Fibroblast of the aortic adventitia (primary cell): ENCODE measurements at places on chromosomes 4 and X. TPM values are rescaled to one million over a fixed set of nuclear protein-coding genes. Genes with fewer than 3 reads are reported as not detected.

NUDT10 gene
- total RNA-seq = 0.63 and 2.0 TPM in 2 replicates

SATL1 gene
- total RNA-seq = not detected in 2 replicates

GLRB gene
- 3.0 and 7.8 TPM in 2 replicates for total RNA-seq

GAGE2A gene
- total RNA-seq = not detected in 2 replicates

HSFX1 gene
- total RNA-seq = 0.45 TPM in 1 of 2 replicates, not detected in the other

SLC6A14 gene
- not detected in 2 replicates for total RNA-seq

MXD4 gene
- total RNA-seq = 43.5 and 73.5 TPM in 2 replicates

SCRG1 gene
- 0.49 and 0.99 TPM in 2 replicates for total RNA-seq

CDK16 gene
- 25.3 and 91.6 TPM in 2 replicates for total RNA-seq

- DNase-seq = peak; percentile 34
These were observed 580.4 kb downstream of the ANKRD50 start for GRCh38 chr4:124132161-124132560.

GRCh38 chrX:45524296-45524695 is 323.6 kb upstream of the DIPK2B start:
- peak; percentile 74 for DNase-seq

DNA sequence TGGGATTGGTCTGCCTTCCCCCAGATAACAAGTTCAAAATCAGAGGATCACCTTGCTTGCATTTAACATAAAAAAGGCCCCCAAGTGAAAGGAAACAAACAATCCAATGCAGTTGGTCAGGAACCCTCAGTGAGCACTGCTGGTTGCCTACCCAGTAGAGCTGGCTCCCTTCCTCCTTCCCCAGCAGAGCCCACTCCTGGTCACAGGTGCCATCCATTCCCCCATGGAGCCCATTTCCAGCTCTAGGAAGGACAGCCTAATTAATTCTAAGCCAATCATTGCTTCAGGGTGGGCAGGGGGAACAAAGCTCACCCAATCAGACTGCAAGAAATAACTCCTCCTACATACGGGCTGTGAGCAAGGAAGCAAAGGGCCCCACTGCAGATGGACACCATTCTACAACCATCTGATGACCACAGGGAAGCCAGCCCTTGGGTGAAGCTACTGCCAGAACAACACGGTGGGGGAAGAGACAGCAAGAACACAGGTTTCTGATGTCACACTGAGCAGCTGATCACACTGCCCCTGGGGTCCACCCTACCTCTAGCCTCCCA is 86.5 kb downstream of the SH3KBP1 start:
- no peak for DNase-seq

DNA sequence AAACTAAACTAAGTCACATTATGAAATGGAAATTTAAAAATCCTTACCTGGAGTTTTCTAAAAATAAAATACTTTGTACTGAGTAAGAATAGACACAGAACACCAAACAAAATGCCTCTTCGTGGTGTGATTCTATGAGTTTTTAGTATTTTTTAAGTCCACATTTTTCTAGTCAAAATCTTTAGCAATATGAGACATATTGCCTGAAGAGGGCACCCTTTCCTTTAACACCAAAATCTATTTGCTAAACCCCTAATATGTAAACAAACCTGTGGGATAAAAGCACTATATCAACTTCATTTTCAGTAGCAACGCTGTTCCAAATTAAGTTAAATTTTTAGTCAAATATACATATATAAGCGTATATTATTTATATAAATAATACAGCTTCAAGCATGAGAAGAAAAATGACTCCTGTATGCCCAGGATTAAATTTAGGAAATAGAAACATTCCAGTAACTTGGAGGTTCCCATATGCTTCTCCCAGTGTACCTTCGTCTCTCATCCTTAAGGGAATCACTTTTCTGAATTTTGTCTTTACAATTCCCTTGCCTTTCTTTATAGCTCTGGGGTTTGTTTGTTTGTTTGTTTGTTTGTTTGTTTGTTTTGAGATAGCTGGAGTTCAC is 23.0 kb upstream of the PGM2 start:
- peak; percentile 80 for DNase-seq

GRCh38 chr4:13706120-13706519 is 78.6 kb upstream of the BOD1L1 start:
- peak; percentile 32 for DNase-seq

DNA sequence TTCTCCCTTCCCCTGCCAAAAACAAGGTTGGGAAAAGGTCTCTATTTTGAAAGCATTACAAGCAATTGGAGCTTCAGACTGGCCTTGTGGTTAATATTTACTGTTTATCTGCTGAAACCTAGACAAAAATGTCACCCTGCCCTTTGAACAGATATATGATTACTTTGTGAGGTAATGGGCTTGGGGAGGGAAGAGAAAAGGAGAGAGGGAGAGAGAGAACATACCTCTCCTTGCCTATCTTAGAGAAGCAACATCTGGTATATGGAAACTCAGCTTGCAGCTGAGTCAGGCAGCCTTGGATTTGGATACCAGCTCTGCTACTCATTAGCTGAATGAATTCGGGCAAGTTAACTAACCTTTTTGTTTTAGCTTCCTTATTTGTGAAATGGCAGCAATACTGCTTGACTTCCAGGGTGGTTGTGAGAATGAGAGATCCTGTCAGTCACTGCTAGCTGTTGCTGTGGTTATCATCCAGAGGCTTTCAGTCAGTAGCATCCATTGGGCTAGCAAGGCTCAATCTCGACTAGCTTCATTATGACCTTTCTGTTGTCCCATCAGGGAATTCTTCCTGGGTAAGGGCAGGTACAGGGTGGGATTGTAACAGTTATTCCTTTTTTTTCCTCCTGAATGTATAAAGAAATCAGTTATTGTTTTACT is 41.1 kb downstream of the ZFX start:
- DNase-seq = peak; percentile 56

DNA sequence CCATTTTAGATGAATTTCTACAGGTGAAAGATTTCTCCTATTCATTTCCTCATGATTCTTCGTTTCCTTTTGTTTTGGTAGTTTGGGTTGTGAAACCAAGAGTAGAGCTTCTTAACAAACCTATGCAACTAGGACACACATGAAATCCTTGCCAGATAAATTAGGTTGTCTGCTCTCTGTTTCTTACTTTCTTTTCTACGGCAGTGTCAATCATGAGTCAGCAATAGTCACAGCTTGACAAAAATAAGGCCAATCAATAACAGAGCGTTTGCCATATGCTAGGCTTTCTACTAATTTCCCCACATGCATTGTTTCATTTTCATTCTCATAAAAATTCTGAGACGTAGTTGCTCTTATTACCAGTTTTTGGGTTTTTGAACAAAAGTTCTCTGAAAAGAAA is 20.3 kb downstream of the CLRN2 start:
- DNase-seq = no peak

GRCh38 chrX:10064736-10065135 is 92.0 kb upstream of the CLCN4 start:
- DNase-seq = no peak

DNA sequence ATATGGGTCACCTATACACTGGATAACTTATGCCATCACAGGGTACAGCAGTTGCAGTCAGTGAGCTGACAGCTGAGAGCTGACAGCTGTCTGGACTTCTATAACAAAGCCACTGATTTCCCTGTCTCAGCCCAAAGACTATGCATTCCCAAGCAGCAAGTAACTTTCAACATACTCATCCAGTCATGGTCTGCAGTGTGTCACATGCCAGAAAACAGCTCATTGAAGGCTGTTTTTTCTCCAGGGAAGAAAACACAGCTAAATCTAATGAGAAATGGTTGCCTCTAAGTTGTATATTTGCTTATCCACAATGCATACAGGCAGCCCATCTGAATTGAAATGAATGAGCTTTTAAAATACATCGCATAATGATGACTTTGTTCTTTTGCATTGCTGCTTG is 6.3 kb downstream of the KIAA1210 start:
- peak; percentile 12 for DNase-seq

- no peak for DNase-seq
These were observed 75.4 kb downstream of the LIMCH1 start for GRCh38 chr4:41613386-41613785.

DNA sequence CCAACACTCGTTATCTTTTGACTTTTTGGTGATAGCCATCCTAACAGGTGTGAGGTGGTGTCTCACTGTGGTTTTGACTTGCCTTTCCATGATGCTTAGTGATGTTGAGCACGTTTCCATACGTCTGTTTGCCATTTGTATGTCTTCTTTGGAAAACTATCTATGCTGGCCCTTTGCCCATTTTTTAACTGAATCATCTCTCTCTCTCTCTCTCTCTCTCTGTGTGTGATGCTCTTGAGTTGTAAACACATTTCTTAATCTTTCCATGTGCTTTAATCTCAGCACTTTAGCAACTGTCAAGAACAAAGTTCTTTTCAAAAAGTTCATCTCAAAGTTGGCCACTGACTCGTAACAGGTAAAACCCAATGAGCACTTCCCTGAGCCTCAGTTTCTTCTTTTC is 10.5 kb downstream of the SORBS2 start:
- no peak for DNase-seq

DNA sequence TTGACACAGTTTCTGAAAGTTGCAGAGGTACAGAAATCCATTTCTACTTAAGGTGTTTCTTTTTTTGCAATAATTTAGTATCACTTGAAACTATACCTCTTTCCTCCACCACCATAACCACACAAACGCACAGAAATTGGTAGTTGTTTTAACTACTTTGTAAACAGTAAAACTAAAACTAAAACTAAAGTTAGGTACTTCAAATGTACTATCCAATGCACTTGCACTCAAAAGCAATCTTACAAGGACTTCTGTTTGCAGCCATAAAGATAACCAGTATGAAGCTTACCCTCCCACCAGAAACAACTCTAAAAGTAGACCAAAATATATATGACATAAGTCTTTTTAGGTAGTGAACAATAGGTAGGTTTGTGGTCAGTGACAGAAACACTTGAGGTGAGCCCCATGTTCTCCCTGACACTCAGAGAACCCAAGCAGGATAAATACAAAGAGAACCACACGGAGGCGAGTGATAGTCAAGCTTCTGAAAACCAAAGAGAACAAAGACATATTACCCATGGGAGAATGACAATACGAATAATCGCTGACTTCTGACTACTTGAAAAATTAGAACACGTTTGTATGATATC is 72.2 kb upstream of the VBP1 start:
- DNase-seq = no peak

GRCh38 chr4:10456595-10457254 is 501 bp downstream of the ZNF518B start:
- DNase-seq = peak; percentile 56

DNA sequence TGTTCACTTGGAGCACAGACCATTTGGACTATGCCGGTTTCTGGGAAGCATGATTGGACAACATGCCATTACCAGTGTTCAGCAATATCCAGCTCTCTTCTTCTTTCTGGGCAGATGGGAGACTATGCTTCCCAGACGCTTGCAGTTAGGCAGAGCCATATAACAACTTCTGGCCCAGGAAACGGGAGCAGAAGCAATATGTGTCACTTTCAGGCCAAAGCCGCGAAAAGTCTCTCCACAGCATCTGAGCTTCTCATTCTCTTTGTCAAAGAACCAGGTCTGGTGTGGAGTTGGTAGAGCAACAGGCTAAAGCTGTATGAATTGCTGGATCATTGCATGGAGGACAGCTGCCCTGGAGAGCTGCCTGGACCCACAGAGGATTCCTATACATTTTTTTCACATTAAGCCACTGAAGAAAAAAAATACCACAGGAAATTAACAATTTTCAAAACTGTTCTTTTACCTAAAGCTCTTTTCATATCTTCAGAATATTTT is 131.4 kb upstream of the FRG1 start:
- DNase-seq = no peak

GRCh38 chr4:156298230-156298629 is 344.6 kb upstream of the CTSO start:
- DNase-seq = peak; percentile 93

DNA sequence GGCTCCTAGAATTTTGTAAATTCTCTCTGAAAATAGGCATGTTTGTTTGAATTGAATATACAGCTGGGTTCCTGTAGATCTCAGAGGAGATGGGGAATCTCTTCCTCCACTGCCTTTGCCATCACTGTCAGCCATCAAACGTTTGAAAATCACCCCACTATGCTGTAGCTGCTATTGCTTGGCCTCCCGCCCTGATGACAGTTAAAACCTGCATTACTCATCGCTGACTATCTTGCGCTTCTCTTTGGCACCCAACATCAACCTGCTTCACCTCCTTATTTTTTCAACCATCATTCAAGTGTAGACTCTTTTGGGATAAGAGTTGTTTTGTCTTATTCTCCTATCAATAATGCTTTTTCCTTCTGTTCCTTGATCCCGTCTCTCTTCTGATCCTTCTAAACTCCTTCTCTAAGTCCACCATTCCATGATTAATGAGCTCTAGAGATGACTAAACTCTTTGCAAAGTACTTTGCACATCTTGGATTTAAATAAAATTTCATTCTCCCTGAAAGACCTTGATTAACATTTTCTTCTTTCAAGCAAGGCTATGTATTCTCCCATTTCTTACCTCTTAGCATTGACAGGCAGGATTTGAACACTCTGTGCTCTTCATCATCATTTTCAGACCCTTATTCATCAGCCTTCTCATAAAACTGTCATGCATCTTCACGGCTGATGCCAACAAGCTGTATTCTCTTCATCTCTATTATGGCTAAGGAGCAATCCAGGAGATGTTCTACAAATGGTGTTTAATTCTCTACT is 133.0 kb downstream of the SNCA start:
- DNase-seq = no peak
